Germinal center (tissue), 1 donor: ENCODE measurements at places on chromosomes 5 and 9.

- DNase-seq, result no peak
These were observed 330.3 kb downstream of the NFIB start for GRCh38 chr9:13983607-13984006.

DNA sequence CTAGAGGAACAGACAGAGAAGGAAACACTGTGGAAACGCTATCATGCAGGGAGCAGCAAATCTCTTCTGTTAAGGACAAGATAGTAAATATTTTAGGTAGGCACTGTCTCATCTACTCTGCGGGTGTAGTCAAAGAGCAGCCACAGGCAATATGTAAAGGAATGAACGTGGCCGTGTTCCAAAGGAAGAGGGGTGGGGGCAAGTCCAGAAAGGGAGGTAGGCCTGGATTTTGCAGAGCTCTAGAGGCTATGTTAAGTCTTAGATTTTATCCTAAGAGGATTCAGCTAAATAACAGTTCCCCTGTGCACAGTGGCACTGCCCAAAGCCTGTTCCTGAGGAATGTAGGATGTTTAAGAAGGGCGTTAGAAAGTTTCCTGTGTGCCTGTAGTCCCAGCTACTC, 161.6 kb downstream of the ACTL7B start:
- no peak for DNase-seq

GRCh38 chr9:106864373-106865143, 1.6 kb downstream of the ZNF462 start:
- DNase-seq, result no peak

DNA sequence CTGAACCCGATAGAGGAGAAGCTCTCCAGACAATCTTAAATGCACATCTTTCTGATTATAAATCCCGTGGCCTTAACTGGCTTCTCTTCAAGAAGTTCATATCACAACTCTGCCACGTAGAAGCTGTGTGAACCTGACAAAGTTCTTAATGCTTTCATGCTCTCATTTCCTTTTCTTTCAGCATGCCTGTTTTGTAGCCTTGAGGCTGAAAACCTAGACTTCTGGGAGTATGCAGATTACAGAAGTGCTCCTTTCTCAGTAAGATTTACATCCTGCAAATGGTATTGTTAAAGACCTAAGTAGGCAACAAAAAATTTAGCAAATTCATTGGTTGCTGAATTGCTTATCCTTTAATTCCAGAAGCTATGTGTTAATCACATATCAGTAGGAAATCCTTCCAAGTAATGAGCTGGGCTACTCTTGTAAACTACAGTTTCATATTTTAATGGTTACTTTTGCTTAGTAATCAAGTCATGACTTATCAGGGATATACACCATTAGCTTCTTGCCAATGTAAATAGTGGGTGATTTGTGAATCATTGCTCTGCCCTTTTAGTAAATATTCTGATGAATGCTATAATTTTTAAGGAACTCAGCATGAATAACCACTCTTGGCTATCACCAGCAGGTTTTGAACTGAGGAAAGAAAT, 334.7 kb downstream of the FBXL7 start:
- DNase-seq, result no peak

DNA sequence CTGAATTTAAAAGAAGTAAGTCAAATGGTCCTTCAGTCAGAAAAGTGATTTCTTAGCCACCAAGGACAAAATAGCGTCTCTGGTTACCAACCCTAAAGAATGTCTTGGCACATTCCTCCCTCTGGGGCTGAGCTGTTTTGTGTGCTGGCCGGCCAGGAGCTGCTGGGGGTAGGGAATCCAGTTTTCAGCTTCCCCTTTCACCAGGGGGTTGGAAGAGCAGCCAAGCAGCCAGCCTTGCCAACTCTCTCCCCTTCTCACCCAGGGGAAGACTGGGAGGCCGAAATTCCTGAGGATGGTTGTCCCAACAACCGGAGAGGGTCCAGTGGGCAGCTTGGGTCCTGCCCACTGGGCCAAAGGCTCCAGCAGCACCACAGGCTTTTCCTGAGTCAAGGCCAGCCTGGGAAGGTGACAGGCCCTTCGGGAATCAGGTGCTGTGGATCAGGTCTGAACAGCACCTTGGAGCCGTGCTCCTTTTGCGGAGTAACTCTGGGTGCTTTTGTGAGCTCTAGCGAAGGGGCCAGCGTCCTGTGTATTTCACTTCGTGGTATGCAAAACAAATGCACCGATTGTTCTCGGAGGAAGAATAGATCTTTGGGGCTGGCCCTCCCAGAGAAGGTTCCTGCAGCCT, 4.2 kb downstream of the WWC1 start:
- DNase-seq, result no peak

GRCh38 chr9:68950689-68951088, 63.2 kb downstream of the PRKACG start:
- no peak for DNase-seq

GRCh38 chr5:74810915-74811314, 43.9 kb downstream of the NSA2 start:
- DNase-seq, result no peak

- peak; percentile 10 for DNase-seq
These were observed 40.9 kb downstream of the SEC61B start for GRCh38 chr9:99262949-99263418.

DNA sequence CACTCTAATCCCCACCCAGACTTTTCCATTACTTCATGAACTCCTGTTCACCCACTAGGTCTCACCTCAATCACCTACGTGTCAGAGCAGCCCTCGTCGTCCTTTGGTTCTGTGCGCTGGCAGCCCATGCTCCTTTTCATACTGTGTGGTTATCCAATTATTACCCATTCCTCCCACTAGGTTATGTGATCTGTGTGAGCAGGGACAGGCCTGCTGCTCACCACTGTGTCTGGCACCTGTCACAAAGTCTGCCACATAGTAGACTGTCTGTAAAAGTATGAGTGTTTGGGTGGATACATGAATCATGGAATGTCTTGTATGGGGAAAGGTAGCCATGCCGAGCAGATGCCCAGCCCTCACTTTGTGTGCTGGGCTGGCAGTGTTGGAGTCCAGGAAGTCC, 12.1 kb upstream of the SMAD5 start:
- no peak for DNase-seq

DNA sequence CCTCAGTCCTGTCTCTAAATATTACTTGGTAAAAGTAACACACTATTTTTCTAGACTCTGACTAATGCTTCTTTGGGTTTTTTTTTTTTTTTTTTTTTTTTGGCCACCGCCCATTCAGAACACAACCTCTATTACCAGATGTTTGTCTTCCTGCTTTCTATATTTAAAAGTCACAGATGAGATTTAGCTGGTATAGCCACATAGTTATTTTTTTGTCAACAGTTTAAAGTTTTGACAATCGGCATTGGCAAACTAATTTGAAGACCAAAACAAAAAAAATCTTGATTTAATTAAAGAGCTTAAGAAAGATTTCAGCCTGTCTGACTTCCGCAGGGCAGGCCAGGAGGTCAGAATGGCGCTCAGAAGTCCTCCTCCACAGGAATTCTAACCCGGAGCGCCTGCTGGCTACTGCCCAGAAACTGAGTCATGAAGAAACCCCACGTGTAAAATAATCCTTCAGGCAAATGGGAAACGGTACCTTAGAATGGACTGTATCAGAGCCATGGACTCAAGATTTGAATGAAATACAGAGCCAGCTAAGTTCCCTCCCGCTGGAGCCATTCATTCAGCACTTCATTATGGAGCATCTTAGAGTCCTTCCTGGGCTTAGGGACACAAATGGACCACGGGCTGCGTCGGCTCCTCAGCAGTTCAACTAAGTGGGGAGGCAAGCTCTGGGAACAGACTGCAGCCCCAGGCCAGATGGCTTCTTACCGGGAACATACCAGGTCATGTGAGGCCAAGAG, 55.6 kb downstream of the PTPDC1 start:
- no peak for DNase-seq

DNA sequence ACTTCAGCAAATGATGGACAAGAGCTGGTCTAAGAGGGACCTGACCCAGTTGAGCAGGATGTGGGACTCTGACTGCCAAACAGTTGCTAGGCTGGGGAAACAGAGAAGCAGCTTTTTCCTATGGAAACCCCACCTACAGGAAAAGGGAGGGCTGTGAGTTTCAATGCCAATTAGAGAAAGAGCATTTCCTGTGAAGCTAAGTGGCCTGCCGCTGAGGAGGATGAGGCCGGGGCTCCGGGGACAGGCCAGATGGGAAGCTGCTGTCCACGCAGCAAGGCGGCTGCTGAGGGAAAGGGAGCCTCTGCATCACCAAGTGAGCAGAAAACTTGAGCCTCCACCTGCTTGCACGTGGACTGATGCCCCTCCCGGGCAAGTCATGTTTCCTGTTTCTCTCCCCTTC, at the start of gene PCDH12:
Gene PCDH12 (minus strand): TSS at position 90 of the 400 bp plus-strand sequence. CDS start 351 bp downstream, outside the sequence.
- no peak for DNase-seq

DNA sequence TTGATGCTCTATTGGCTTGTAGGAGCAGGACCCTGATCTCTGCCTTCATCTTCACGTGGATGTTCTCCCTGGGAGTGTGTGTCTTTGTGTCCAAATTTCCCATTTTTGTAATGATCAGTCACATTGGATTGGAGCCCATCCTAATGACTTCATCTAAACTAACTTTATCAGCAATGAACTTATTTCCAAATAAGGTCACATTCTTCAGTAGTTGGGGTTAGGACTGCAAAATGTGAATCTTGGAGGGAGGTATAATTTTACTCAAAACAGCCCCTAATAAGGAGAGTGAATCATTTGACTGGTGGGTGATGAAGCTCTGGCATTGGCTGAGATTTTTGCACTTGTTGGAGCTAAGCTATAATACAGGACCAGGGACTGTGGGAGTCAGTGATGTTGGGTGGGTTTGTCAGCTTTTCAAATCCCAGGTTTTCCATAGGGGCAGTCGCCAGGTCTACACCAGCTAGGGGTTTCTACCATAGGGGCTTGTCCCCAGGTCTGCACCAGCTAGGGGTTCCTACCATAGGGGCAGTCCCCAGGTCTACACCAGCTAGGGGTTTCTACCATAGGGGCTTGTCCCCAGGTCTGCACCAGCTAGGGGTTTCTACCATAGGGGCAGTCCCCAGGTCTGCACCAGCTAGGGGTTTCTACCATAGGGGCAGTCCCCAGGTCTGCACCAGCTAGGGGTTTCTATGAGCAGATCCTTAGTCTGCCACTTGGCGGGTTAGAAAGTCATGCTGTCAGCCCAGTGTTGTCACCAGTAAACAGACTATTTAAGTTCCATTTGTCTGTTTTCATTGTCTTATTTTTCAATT, 382.6 kb upstream of the DAP start:
- DNase-seq, result no peak

- DNase-seq, result no peak
These were observed 9.7 kb upstream of the CHD1 start for GRCh38 chr5:98938464-98938863.

- no peak for DNase-seq
These were observed 15.3 kb downstream of the ABCA1 start for GRCh38 chr9:104912606-104913005.

DNA sequence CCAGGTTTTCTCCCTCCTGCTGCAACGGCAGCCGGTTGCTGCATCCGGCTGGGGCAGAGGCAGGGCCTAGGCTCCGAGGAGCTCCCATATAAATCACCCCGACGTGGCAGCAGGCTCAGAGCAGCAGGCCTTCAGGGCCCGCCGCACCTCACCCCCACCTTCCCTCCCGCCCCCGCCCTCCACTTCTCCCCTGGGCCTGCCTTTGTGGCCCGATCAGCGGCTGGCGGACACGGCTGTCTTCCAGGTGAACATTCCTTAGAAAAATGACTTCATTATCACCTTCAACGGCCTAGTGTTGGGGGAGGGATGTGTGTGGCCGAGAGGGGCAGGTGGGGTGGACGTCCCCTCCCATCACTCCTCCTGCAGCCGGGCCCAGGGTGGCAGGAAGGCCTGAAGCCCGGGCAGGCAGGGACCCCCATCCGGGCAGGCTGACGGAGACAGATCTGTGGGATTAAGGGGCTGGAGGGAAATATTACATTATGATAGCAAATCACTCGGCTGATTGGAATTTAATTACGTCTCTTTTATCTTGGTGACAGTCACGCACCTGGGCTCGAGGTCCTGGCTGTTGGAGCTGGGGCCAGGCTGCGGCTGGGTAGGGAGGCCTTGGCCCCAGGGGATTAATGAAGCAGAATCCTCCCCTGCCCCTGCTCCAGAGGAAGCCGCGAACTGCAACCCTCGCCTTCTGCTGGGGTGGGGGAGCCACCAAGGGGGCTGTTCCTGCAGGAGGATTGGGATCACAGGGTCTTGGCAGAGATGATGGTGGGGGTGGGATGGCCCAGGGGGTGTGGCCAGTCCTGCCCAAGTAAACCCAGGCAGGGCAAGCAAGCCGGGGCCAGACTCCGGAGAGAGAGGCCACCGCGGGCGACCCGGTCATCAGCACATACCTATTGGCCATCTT, 38.4 kb upstream of the RXRA start:
- no peak for DNase-seq

- DNase-seq, result no peak
These were observed 220.1 kb upstream of the MSX2 start for GRCh38 chr5:174504266-174504726.

DNA sequence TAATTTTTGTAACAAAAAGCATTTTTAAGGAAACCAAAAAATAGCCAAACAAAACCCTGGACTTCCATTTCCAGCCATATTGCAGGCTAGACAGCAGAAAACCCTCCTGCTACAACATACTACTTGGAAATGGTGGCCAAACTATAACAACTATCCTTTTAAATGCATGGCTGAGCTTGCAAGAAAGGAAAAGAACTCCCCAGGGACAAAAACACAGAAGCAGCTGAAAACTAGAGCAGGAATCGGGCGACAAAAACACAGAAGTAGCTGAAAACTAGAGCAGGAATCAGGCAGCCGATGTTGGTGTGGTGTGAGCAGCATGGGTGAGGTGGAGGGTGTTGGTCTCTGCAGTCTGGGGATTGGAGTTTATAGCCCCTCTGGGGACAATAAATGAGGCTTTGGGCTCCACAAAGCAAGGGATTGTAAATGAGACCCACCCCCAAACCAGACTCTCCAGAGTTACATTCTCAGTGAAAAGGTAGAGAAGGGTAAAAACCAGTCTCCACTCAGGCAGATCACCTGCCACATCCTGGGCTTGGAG, 95.2 kb downstream of the C9orf50 start:
- no peak for DNase-seq

DNA sequence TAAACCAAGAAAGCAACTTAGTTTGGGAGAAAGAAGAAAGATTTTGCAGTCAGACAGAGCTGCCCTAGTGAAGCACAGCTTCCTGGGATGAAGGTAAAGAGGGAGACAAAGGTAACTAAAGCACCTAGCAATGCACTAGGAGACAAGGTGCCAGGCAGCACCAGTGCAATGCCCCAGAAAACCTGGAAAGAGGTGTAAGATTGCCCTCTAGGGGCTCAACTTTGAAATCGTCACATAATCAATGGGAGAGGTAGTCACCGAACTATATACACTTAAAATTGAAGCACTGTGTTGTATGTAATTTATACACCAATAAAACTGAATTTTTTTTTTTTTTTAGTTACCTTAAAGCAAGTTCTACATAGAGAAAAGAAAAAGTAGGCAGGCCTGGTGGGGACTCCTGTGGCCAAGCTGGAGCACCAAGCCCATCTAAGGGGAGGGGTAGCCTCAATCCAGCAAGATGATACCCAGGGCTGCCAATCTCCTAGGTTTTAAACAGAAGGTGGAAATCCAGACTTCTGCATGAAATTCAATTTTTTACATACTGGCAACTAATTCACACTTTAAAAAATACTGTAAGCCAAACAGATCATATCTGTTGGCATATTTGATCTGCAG, 48.2 kb downstream of the CDK5RAP2 start:
- DNase-seq, result peak; percentile 21
